Keratinocyte (primary cell): ENCODE measurements at places on chromosomes 11 and 22.

DNA sequence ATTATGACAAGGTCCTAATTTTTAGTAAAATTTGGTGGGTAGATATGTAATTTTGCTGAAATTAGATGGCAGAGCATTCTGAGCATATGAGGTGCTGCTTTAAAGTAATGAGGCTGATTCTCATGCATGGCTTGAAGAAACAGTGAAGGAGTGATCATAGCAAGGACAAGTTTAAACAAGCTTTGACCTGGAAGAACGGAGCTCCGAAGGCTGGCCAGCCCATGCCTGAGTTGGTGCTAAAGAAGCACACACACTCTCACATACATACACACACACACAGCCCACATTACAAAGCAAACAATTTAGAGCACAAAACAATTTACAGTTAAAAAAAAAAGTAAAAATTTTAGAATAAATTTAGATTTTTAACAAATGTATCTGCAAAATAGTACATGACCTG is 150.7 kb downstream of the DCDC1 start:
- DNase-seq = no peak

DNA sequence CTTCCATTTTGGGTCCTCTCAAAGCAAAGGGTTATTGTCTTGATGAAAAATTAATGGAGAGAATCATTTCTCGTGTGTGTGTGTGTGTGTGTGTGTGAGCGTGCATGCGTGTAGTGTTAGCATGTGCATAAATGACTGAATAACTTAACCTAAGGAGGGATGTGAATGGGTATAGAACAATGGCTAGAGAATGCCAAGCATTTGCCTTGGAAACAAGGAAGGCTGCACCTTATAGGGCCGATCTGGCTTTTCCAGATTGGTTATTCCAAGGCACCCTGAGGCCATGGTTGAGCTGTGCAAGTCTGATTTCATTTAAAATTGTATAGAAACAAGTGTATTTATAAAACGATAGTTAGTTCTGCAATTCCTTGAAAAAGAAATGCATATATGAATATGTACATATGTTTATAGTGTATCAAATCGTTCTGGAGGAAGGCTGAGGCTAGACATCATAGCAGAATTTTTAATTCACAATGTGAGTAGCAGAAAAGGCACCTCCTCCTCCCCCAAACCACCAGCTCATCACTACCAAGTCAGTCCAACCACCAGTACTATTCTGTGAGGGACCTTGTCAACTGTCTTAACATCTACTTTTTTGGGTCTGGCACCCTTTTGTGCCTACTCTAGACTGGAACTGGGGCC is 322.7 kb upstream of the ISX start:
- no peak for DNase-seq

DNA sequence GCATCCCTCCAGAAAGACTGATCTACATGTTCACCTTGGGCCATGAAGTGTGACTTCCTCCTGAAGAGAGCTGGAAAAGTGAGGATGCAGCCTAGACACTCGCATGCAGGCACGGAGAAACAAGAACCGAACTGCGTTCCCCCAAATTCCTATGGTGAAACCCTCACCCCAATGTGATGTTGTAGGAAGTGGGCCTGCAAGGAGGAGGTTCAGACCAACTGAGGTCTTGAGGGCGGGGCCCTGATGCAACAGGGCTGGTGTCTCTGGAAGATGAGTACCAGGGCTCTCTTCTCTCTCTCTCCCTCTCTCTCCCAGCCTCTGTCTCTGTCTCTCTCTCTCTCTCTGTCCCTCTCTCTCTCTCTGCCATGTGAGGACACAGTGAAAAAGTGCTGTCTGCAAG is 501.1 kb downstream of the BRD1 start:
- no peak for DNase-seq

DNA sequence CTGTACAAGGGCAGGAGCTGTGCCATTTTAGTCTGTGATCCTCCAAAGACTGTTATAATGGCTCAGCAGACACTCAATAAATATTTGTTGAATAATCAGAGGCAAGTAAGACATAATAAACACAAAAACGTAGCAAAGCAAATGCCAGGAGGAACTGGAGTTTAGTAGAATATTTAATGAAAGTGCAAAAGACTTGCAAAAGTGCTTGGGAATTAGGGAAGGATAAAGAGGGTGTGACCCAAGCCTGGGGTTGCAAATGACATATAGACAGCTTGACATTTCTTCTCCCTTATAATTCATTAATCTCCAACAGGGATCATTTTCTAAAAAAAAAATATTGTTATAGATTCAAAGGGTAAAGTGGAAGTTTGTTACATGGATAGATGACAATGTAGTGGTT is 212.7 kb upstream of the PGR start:
- DNase-seq = no peak

DNA sequence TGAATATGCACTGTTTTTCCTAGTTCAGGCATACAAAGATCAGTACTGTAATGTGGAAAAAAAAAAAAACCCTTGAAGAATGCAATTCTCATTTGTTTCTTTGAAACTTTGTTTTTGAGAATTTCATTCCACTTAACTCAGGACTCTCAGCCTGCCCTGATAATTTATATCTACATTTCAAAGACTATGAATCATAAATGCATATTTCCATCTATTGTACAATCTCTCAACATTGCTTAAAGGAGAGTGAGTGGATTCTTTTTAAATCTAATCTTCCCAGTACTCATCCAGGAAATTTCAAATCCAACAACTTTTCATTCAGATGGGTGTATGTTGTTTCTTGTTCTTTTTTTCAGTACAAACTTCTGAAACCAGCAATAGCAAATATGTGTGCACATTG is 322.2 kb upstream of the DDI1 start:
- no peak for DNase-seq

DNA sequence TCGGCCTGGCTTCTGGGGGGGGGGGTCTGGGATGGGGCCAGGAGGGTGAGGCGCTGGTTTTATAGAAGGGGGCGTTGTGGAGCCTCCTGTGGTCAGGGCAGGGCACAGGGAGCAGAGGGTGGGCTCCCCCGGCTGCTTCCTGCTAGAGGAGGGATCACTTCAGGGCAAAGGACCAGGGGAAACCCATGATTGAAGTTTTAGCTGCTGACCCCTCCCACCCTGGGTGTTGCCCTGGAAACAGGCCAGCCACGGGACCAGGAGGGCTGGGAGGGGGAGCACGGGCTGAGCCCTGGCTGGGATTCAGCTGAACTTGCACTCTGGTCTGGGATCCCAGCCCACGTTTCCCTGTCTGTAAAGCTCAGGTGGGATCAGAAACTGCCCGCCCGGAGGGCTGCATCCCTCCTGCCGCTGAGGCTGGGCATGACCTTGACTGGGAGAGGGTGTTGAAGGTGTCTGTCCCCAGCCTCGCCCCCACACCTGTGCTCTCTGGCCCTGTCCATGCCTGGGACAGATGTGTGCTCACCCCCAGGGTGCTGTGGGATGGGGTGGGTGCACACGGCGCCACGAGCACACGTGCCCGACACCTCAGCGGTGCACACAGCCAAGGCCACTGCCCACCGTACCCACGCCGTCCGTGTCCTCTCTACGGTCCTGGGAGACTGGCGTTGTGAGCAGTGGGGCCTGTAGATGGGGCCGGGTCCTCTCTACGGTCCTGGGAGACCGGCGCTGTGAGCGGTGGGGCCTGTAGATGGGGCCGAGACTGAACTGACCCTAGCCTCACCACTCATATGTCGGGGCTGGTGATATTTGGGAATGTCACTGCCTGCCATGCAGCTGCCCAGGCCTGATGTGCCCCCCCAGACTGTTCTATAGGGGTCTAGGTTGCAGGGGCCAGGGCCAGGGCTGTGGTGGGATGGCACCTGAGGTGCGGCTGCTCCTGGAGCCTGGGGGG is 2.3 kb downstream of the TSPAN4 start:
- no peak for DNase-seq

- DNase-seq = no peak
Measured at GRCh38 chr11:127568891-127569290, 568.3 kb upstream of the KIRREL3 start.

- no peak for DNase-seq
Measured at GRCh38 chr11:126410649-126411048, 55.2 kb downstream of the ST3GAL4 start.

- DNase-seq = no peak
Measured at GRCh38 chr11:65894034-65894591, 3.6 kb downstream of the CCDC85B start.
